ENCODE measurements at places on chromosomes 5 and 9. TPM values are rescaled to one million over a fixed set of nuclear protein-coding genes. Genes with fewer than 3 reads are reported as not detected.

DNA sequence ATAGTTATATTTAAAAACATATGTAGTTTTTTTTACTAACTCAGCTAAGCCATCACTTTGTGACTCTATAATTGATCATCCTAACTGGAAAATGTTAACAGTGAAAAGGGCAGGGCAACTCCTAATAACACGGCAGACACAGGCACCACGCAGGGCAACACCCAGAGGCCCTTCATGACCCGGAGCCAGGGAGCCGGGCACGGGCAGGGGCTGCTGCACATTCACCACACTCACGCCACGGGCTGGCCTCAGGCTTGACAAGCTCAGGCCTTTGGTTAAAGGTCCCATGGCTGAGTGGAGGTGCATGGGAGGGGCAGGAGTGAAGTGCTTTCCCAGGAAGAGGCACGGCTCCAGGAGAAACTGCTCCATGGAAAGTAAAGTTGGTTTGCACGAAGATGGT is 53.0 kb upstream of the FAM120A start:
- H3K27ac ChIP-seq: no peak overlapping the region
- no peaks in the 10 kb centered on the region for H3K36me3 ChIP-seq
- no peaks in the 10 kb centered on the region for H3K27me3 ChIP-seq
- H3K4me1 ChIP-seq: no peaks in the 10 kb centered on the region
- no peak overlapping the region for H3K4me3 ChIP-seq
- DNase-seq: no peak

The SPATA31E1 gene
- not detected for total RNA-seq

DNA sequence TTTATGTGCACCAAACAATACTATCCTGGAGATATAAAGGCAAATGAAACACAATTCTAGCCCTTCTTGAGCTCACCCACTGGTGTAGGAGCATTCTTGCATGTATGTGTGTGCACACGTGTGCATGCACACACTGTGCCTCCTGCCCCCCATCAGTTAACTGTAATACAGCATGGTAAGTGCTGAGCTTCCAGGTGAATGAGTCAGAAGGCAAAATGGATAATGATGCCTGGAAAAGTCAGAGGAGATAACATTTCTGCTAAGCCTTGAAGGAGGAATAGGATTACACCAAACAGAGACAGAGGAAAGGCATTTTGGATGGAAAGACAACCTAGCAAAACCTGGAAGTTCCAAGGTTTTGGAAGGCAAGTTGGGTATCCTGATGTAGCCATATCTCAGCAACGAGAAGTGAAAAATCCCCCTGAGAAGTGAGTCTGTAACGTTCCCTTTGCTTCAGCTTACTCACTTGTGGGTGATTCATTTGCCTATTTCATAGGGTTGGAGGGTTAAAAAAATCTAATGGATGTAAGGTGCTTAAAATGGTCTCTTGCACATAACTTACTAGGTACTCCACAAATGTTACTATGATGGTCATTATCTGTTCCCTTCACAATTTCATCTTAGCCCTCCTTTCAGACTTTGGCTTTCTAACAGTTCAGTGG is 101.4 kb upstream of the STC2 start:
- no peaks in the 10 kb centered on the region for H3K27me3 ChIP-seq
- H3K36me3 ChIP-seq: no peaks in the 10 kb centered on the region
- H3K27ac ChIP-seq: no peak overlapping the region
- no peak overlapping the region for H3K4me3 ChIP-seq
- H3K4me1 ChIP-seq: no peaks in the 10 kb centered on the region
- DNase-seq: no peak

The F2RL2 gene
- total RNA-seq: 0.44 TPM

GRCh38 chr5:44367203-44367602 is 22.0 kb downstream of the FGF10 start:
- no peaks in the 10 kb centered on the region for H3K36me3 ChIP-seq
- no peaks in the 10 kb centered on the region for H3K4me1 ChIP-seq
- no peak overlapping the region for H3K4me3 ChIP-seq
- H3K27me3 ChIP-seq: no peaks in the 10 kb centered on the region
- no peak for DNase-seq
- H3K27ac ChIP-seq: no peak overlapping the region

GRCh38 chr5:112979723-112980122 is 3.1 kb downstream of the DCP2 start:
- H3K27ac ChIP-seq: no peak overlapping the region
- peaks cover 6% of the 10 kb centered on the region for H3K4me1 ChIP-seq
- no peaks in the 10 kb centered on the region for H3K27me3 ChIP-seq
- no peaks in the 10 kb centered on the region for H3K36me3 ChIP-seq

The FBXL7 gene
- 6.1 TPM for total RNA-seq

DNA sequence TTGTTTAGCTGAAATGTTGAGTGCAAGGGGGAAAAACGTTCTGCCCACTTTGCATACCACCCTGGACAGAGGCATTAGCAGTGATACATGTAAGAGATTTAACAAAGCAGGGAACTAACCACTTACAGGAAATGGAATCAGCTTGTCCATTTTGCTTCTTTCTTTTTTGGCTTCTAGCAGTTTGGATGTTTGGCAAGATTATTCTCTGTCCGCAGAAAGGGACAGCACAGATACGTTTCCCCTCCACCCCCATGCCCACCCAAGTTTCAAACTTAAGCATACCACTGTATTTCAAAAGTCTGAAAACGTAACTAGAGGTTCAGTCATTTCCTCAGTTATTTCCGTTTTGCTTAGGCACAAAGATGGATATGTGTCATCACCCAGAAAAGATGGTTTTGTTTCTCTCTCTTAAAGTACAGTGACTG is 118.4 kb downstream of the GDNF start:
- H3K4me3 ChIP-seq: no peak overlapping the region
- DNase-seq: no peak
- H3K4me1 ChIP-seq: no peaks in the 10 kb centered on the region
- no peak overlapping the region for H3K27ac ChIP-seq
- peaks cover 5% of the 10 kb centered on the region for H3K36me3 ChIP-seq

The DIPK1B gene
- 7.5 TPM for total RNA-seq

GRCh38 chr9:136090768-136091581 is 4.1 kb downstream of the NACC2 start:
- no peak overlapping the region for H3K27ac ChIP-seq
- no peaks in the 10 kb centered on the region for H3K36me3 ChIP-seq
- no peaks in the 10 kb centered on the region for H3K27me3 ChIP-seq
- DNase-seq: no peak

The POU4F3 gene
- 0.13 TPM for total RNA-seq

DNA sequence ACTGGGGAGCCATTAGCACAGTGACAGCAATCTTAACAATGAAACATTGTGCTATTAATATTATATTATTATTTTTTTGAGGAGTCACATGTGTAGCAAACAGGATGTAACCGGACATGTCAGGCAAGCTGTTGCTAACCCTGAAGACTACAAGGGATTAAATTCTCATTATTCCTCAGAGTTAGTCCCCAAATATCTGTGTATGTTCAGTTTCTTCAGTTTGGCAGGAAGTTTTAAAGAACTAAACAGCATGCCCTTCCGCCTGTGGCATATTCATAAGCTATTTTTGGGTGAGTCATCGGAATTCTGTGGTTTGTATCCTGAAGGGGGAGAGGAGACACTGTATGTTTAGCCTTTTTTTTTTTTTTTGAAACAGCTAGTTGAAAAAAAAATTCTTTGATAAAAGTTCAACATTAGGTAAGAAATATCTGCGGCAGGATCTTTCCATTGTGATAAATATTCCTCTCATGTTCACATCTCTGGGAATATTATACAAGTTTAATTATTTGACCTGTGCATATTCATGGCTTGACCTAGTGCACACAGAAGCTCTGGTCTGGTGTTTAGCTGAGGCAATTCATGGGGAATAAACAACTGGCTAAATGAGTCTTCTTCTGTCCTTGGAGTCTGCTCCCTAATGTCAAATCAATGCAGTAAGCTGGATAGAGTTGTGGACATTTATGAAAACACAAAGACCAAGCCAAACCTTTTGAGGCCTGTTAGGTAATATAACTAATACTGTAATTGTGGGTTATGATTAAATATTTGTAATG is 202.7 kb upstream of the CDKN2B start:
- H3K36me3 ChIP-seq: no peaks in the 10 kb centered on the region
- no peaks in the 10 kb centered on the region for H3K4me1 ChIP-seq
- DNase-seq: no peak
- no peak overlapping the region for H3K27ac ChIP-seq
- H3K27me3 ChIP-seq: no peaks in the 10 kb centered on the region

Measured in kidney (tissue), 22 donors.